Fibroblast of skin of left quadriceps (primary cell): ENCODE measurements at places on chromosomes 4 and X.

GRCh38 chrX:107845625-107846024, 20.0 kb downstream of the MID2 start:
- no peak for DNase-seq

DNA sequence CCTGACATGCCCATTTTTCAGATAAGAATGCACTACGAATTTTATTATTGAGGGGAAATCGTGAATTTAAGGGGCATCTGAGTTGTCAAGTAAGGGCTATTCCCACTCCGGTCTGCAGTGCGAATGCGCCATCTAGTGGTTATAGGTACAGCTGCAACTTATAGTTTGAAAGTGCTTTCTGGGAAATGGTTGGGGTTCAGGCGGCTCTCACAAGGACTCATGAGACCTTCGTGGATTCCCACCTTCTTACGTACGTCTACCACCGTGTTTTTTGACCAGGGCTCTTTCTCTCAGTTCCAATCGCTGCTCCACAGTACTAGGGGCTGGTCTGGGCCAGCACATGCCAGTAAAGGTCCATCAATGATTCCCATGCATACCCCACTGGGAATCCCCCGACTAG, 12.3 kb downstream of the MSL3 start:
- no peak for DNase-seq

- DNase-seq = no peak
These were observed 5.7 kb upstream of the JADE1 start for GRCh38 chr4:128803783-128804182.

GRCh38 chr4:116531870-116532269, 553.5 kb downstream of the TRAM1L1 start:
- DNase-seq = no peak

- DNase-seq = no peak
These were observed 306.3 kb upstream of the PPARGC1A start for GRCh38 chr4:24195991-24196736.

DNA sequence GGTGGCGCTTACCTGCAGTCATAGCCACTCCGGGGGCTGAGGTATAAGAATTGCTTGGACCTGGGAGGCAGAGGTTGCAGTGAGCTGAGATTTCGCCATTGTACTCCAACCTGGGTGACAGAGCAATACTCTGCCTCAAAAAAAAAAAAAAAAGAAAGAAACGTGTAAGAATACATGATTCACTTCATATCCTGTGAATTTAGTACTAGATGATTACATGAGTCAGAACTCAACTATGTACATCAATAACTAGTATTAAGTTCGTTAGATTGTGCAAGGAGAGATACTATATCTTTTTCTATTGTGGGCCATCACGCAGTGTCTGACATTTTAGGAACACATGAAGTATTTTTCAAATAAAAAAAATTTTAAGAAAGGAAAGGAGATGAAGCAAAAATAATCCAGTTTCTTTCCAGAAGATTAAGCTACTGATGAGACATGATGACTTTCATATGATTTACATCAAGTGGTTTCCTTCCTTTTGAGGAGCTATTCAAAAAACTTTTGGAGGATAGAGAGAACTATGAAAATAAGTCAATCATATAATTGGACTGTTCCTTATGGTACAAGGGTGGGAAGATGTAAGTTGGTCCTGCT, 64.7 kb upstream of the EXOC1L start:
- peak; percentile 44 for DNase-seq

DNA sequence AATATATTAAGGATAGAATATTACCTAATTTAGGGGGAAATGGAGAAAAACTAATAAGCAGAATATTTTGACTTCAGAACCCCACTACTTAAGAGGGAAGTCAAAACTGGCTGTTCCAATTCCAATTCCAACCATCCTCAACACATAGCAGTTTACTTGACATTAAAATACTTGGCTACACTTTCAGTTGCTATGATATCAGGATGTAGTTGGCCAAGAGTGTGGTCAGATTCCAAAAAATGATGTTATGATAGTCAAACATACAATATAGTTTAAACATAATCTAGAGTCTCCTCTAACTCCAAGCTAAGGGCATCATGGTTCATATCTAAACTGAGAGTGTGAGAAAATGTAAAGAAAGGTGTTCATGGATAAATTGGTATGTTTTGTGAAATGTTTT, 16.5 kb upstream of the SMIM14 start:
- no peak for DNase-seq
